ENCODE measurements at places on chromosomes 7 and 10. TPM values are rescaled to one million over a fixed set of nuclear protein-coding genes. Genes with fewer than 3 reads are reported as not detected.

Gene CNTNAP2
- 0.53 TPM for total RNA-seq

Gene ARHGAP12
- total RNA-seq, result 14.0 TPM

Gene CFAP70
- total RNA-seq, result 0.55 TPM

Gene GCK
- 0.34 TPM for total RNA-seq

Gene CYP2C19
- not detected for total RNA-seq

Gene SLC26A4
- total RNA-seq, result 0.62 TPM

Gene ZNF804B
- total RNA-seq, result not detected

Gene KIN
- 8.2 TPM for total RNA-seq

Gene CPN1
- not detected for total RNA-seq

Gene HNRNPF
- total RNA-seq, result 296 TPM

Gene LRRC4
- total RNA-seq, result 0.39 TPM

Gene CAV1
- total RNA-seq, result 764 TPM

Gene ELFN1
- 0.23 TPM for total RNA-seq

Gene CDK14
- total RNA-seq, result 11.6 TPM

Gene JCAD
- total RNA-seq, result under 0.01 TPM

Gene TMEM176B
- total RNA-seq, result not detected

Gene CDC14C
- total RNA-seq, result not detected

Gene ARHGEF35
- total RNA-seq, result 11.0 TPM

Gene NUTM2E
- total RNA-seq, result not detected

Gene FXYD4
- not detected for total RNA-seq

Gene LIPJ
- total RNA-seq, result not detected

Gene ACHE
- 0.31 TPM for total RNA-seq

Gene P4HA1
- 37.3 TPM for total RNA-seq

Gene DOCK1
- 37.3 TPM for total RNA-seq

Gene HOXA6
- total RNA-seq, result 1.4 TPM

Gene PPP1R17
- total RNA-seq, result not detected

Gene CEP55
- total RNA-seq, result 63.8 TPM

Gene SPDYE1
- total RNA-seq, result not detected

Gene PTPRE
- 25.7 TPM for total RNA-seq

Gene CLDN15
- 2.8 TPM for total RNA-seq

Gene LIPF
- not detected for total RNA-seq

Gene TYW1B
- total RNA-seq, result 1.6 TPM

Gene GFRA1
- total RNA-seq, result not detected

Gene CCDC3
- 0.31 TPM for total RNA-seq

Gene VWA2
- total RNA-seq, result 2.7 TPM

Gene CDNF
- total RNA-seq, result 0.47 TPM

Gene MBLAC1
- 1.8 TPM for total RNA-seq

Gene SLC39A12
- total RNA-seq, result not detected

Gene TMEM270
- not detected for total RNA-seq

Gene FGFBP3
- total RNA-seq, result 0.08 TPM

Gene DGKI
- total RNA-seq, result not detected

Gene HECW1
- total RNA-seq, result not detected

Measured in hair follicular keratinocyte (primary cell).